ENCODE measurements at places on chromosomes 6 and 20. TPM values are rescaled to one million over a fixed set of nuclear protein-coding genes. Genes with fewer than 3 reads are reported as not detected.

- peaks cover 37% of the 10 kb centered on the region for H3K36me3 ChIP-seq
- no peaks in the 10 kb centered on the region for H3K27me3 ChIP-seq
- DNase-seq, result no peak
- no peak overlapping the region for H3K4me3 ChIP-seq
Measured at GRCh38 chr20:37776049-37776448, 82.2 kb downstream of the CTNNBL1 start.

DNA sequence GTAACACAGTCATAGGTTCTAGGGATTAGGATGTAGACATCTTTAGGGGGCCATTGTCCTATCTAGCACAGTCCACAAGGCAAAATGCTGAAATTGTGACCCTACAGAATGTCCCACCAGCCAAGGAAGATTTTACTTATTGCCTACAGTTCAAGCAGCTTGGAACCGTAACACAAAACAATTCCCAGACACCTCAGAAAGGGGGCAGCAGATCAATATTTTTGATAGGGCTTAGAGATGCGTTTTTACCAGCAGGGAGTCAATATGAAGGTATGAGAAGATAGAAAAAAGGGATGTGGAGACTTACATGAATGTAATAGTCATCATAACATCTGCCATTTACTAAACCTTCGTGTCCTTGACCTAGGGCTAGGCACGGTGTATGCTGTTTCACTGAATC, 81.0 kb downstream of the TMEM170B start:
- H3K4me1 ChIP-seq, result no peaks in the 10 kb centered on the region
- DNase-seq, result no peak
- H3K36me3 ChIP-seq, result no peaks in the 10 kb centered on the region
- no peaks in the 10 kb centered on the region for H3K27me3 ChIP-seq
- H3K27ac ChIP-seq, result no peak overlapping the region
- H3K4me3 ChIP-seq, result no peak overlapping the region

DNA sequence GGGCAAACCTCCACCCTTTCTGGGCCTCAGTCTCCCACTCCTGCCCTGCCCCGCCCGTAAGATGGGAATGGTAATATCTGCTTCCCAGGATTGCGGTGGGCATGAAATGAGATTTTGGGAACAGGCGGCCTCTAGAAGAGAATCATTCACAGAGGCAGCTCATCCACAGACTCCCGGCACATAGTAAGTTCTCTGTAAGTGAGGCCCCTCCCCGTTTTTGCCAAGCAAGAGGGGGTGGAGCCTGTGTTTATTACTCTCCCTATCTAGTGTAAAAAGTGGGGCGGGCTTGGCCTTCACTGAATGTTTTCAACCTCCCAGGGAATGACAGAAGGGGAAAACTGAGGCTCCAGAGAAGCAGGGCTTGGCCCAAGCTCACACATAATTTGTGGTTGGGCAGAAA, 20.0 kb downstream of the SUN5 start:
- H3K4me1 ChIP-seq, result peaks cover 3% of the 10 kb centered on the region
- H3K27me3 ChIP-seq, result peaks cover 2% of the 10 kb centered on the region
- no peak overlapping the region for H3K27ac ChIP-seq
- no peak for DNase-seq
- no peak overlapping the region for H3K4me3 ChIP-seq

DNA sequence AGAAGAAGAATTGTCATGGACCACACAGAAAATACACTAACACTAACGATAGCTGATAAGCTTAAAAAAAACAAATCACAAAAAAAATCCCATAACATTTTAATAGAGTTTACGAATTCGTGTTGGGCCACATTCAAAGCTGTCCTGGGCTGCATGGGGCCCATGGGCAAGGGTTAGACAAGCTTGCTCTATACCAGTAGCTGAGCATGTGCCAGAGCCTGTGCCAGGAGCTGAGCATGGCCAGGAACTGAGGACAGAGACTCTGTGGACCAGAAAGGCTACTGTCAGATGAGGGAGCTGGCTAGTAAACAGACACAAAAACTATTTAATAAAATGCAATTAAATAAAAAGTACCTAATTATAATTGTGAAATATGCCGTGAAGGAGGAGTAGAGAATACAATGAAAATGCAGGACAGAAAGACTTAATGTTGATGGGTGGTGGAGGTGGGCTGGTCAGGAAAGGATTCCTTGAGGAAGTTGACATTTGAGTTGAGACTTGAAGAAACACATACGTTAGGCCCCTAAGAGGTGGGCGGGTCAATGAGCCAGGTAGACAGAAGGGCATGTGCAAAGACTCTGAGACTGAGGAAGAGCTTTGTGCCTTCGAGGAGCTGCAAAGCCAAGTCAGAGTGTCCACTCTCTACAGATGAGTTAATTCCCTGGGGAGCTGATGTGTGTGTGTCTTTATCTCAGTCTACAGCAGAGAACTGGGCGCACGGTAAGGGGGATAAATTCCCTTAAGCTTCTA, 66.1 kb downstream of the JPH2 start:
- no peak for DNase-seq
- H3K27me3 ChIP-seq, result no peaks in the 10 kb centered on the region
- no peaks in the 10 kb centered on the region for H3K36me3 ChIP-seq
- H3K4me1 ChIP-seq, result no peaks in the 10 kb centered on the region
- no peak overlapping the region for H3K4me3 ChIP-seq

DNA sequence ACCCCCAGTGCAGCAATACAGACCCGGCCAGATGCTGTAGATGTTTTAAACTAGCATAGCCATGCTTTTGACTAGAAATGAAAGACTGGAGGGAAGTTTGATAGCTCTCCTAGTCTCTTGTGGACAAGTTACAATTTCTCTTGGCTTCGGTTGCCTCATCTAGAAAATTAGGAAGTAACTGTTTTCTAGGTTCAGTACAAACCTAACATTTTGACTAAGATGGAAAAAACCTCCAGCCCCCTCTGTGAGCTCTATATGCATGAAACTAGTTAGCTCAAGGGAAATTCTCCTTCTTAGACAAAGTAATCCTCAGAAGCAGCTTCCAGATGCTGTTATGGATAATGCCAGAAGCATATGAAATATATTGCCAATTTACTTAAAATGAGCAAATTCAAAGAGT, 86.6 kb downstream of the RNF144B start:
- no peaks in the 10 kb centered on the region for H3K4me1 ChIP-seq
- DNase-seq, result no peak
- no peaks in the 10 kb centered on the region for H3K36me3 ChIP-seq

DNA sequence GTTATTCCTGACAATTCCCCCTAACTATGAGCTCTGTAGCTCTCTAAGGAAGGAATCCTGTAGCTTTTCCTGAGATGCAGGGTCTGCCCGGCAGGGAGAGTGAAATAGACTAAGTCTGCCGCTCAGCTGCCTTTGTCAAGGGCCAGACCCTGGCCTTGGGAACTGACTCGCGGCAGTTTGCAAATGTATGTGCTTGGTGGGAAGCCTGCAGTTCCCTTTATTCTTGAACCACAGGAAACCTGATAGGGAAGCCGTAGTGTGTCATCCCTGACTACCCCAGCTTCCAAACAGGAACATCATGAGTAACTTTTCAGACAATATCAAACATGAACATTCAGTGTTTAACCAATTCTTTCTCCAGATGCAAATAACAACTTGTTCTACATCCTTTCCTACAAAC, 78.7 kb upstream of the IFNGR1 start:
- H3K27me3 ChIP-seq, result no peaks in the 10 kb centered on the region
- no peak for DNase-seq
- no peaks in the 10 kb centered on the region for H3K36me3 ChIP-seq
- H3K4me3 ChIP-seq, result no peak overlapping the region
- no peak overlapping the region for H3K27ac ChIP-seq

DNA sequence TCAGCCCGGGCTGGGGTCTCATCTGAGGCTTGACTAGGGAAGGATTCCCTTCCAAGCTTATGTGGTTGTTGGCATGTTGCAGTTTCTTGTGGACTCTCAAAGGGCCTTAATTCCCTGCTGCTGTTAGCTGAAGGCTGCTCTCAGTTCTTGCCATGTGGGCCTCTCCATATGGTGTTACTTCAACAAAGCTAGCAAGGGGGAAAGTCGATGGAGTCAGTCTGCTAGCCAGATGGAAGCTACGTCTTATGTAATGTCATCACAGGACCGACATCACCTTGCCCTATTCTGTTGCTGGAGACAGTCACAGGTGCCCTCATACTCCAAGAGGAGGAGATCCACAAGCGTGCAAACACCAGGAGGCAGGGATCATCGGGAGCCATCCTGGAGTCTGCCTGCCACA, 43.3 kb upstream of the ARMC2 start:
- no peaks in the 10 kb centered on the region for H3K36me3 ChIP-seq
- peaks cover 3% of the 10 kb centered on the region for H3K4me1 ChIP-seq
- H3K4me3 ChIP-seq, result no peak overlapping the region
- no peaks in the 10 kb centered on the region for H3K27me3 ChIP-seq
- no peak for DNase-seq

GRCh38 chr6:152221806-152222628, 414.5 kb downstream of the ESR1 start:
- H3K27ac ChIP-seq, result no peak overlapping the region
- no peak overlapping the region for H3K4me3 ChIP-seq
- DNase-seq, result no peak
- no peaks in the 10 kb centered on the region for H3K27me3 ChIP-seq
- peaks cover 82% of the 10 kb centered on the region for H3K36me3 ChIP-seq
- no peaks in the 10 kb centered on the region for H3K4me1 ChIP-seq

GRCh38 chr6:21826023-21826422, 232.5 kb downstream of the SOX4 start:
- no peak overlapping the region for H3K27ac ChIP-seq
- H3K4me3 ChIP-seq, result no peak overlapping the region
- no peaks in the 10 kb centered on the region for H3K36me3 ChIP-seq
- H3K4me1 ChIP-seq, result no peaks in the 10 kb centered on the region

DNA sequence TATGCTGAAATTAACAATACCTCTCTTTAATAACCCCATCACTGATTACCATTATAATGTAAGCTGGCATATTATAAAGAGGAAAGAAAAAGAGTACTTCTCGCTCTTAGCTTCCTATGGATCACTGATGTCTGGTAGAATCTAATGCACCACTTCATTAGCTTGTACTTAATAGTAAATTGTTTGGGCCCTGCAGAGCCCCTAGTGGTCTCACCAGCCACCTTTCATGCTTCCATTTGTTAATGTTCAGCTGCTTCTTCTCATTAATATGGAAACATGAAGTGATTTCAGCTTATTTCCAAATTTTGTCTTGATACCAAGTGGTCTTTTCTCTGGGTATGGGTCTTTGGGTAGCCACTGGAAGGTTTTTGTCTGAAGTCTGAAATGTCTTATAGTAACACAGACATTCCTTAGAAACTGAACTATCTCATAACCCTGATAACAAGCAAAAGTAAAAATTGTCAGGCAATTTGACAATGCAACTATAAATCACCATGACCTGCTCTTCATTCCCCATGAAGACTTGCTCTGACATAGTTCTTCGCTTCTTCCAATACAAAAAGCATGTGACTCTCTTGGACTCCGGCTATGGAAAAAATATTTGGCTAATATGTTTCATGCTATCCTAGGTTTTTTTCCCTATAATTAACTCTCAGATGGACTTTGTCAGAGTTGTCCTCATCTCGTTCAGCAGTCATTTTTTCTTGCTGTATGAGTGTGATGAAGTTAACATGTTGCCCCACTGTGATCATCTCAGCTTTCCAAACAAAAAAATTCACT, 395.8 kb upstream of the MARCKS start:
- no peak overlapping the region for H3K4me3 ChIP-seq
- no peaks in the 10 kb centered on the region for H3K4me1 ChIP-seq
- no peak overlapping the region for H3K27ac ChIP-seq
- no peaks in the 10 kb centered on the region for H3K27me3 ChIP-seq
- DNase-seq, result no peak
- no peaks in the 10 kb centered on the region for H3K36me3 ChIP-seq

GRCh38 chr6:45009576-45009975, 318.6 kb upstream of the RUNX2 start:
- DNase-seq, result no peak
- H3K4me1 ChIP-seq, result no peaks in the 10 kb centered on the region
- H3K27me3 ChIP-seq, result no peaks in the 10 kb centered on the region
- H3K4me3 ChIP-seq, result no peak overlapping the region
- H3K36me3 ChIP-seq, result no peaks in the 10 kb centered on the region

GRCh38 chr6:124495665-124496190, 466.5 kb upstream of the RNF217 start:
- DNase-seq, result no peak
- H3K4me3 ChIP-seq, result no peak overlapping the region
- no peaks in the 10 kb centered on the region for H3K27me3 ChIP-seq
- H3K36me3 ChIP-seq, result no peaks in the 10 kb centered on the region

GRCh38 chr6:13492357-13492756, 5.0 kb upstream of the GFOD1 start:
- H3K4me1 ChIP-seq, result peaks cover 2% of the 10 kb centered on the region
- DNase-seq, result no peak
- no peaks in the 10 kb centered on the region for H3K36me3 ChIP-seq
- peaks cover 10% of the 10 kb centered on the region for H3K27me3 ChIP-seq

The OLIG3 gene
- total RNA-seq, result not detected

The MYLK2 gene
- total RNA-seq, result not detected

The GPR63 gene
- total RNA-seq, result 0.89 TPM

The ADGRG6 gene
- 0.89 TPM for total RNA-seq

The CTNNBL1 gene
- total RNA-seq, result 44.6 TPM

The ADGRB3 gene
- total RNA-seq, result not detected

The KHDC1 gene
- 0.88 TPM for total RNA-seq
